ENCODE measurements at places on chromosomes 2 and 18. TPM values are rescaled to one million over a fixed set of nuclear protein-coding genes. Genes with fewer than 3 reads are reported as not detected.

DNA sequence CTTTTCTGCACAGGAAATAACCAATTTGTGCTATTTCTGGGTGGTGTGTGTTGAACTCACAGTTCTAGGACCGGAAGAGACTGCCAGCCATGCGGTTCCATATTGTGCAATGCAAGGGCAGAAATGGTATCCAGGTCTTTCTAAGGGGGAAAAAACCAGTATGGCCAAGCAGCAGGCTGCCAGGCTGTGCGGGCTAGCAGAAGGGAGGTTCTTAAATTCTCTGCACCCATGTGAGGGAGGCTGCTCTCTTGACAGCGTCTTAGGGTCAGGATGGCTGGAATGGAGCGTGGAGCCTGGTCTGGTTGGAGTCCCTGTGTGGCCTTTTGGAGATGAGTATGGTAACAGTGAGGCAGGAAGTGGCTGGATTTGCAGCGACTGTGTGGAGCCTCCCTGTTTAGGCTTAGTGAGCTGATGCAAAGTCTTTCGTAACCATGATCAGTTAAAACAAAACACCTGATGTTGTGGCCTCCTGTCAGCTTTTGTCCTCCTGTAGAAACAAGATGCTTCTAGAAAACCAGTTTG lies 52.6 kb downstream of the NCK2 start:
- peak; percentile 46 for DNase-seq

The REG1B gene
- total RNA-seq, result not detected

GRCh38 chr2:95058989-95059641 lies 33.6 kb downstream of the MAL start:
- DNase-seq, result no peak

The EFEMP1 gene
- not detected for total RNA-seq

DNA sequence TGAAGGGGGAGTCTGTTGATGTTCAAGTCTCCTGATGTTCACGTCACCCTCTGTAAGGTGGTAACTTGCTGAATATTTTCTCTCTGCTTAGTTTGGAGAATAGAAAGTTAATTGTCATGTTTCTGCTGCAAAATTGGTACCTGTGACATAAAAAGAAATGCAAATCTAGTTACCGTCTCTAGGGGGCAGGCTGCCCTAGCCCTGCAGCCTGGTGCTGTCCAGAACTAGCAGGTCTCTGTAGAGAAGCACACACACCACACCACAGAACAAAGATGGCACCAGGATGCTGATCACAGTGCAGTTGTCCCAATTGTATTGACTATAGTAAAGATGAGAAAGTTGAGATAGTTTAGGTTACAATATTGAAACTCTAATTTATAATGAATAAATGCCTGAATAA lies 47.0 kb downstream of the SLC9A4 start:
- DNase-seq, result peak; percentile 23

- DNase-seq, result no peak
Measured at GRCh38 chr2:142734770-142735169, 142.7 kb upstream of the KYNU start.

The AFF3 gene
- 0.39 TPM for total RNA-seq

Data from activated T-cell treated with anti-CD3 and anti-CD28 coated beads, Interleukin-2, amount 50 U/mL, for 72 hours (primary cell).